ENCODE measurements at places on chromosomes 16 and 17.

GRCh38 chr17:49365667-49366066, 3.6 kb upstream of the ZNF652 start:
- DNase-seq = peak; percentile 22

DNA sequence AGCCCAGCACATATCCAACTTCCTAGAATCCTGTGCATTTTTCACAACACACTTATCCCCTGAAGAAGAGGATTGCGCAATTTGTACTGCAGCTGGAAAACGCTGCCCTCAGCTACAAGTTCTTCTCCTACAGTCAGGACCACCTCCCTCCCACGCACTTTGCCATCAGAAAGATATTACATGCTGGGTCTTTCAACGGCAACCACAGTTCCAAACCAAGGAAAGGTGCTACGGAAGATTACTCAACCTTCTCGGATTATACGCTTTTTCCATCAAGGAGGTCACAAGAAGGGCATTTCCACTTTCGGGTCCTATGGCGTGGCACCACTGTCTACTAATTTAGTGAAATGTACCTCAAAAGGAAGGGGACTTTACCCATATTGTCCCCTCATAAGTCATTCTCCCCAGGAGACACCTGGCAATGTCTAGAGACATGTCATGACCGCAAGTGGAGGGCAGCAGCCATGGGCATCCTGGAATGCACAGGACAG, 35.2 kb downstream of the USP7 start:
- peak; percentile 57 for DNase-seq

DNA sequence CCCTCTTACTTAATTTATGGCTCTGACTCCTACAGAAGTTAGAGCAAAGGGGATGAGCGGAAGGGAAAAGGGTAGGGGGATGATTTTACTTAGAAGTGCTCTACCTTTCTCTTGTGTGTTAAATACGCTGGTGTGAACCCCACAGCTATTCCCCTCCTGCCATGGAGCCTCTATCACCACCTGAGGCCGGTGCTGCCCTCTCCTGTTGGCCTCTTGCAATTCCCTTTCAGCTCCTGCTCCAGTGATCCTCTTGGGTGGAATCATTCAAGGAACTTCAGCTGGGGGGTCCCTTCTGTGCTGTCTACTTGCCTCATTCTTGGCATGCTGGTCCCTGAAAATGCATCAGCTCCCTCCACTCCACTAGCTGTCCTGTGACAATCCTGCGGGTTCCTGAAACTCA, 41.8 kb upstream of the CDH8 start:
- DNase-seq = no peak

- DNase-seq = no peak
Measured at GRCh38 chr17:78572239-78573205, 4.7 kb downstream of the DNAH17 start.

DNA sequence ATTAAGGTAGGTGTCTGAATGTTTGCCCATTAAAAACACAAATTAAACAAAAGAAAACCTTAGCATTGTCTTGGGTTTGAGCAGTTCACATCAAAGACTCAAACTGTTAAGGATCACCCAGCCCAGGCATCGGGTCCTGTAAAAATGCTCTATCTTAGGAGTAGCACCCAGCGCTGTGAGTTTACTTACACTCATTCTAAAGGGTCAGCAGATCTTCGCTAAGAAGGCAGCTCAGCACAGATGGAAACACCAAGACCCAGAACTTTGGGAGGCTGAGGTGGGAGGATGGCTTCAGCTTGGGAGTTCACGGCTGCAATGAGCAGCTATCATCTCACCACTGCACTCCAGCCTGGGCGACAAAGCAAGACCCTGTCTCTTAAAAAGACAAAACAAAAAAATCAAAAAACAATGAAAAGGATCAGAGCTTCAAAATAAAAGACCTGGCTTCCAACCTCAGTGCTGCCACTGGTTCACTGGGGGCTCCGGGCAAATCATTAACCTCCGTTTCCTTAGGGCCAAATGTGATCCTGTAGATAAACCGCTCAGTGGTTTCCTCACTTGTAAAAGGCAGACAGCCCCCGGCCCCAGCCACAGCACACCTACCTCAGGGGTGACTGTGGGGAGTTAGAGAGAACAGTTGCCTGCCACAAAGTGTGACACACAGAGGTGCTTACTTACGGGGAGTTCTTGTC, 11.1 kb downstream of the COG1 start:
- DNase-seq = peak; percentile 37

DNA sequence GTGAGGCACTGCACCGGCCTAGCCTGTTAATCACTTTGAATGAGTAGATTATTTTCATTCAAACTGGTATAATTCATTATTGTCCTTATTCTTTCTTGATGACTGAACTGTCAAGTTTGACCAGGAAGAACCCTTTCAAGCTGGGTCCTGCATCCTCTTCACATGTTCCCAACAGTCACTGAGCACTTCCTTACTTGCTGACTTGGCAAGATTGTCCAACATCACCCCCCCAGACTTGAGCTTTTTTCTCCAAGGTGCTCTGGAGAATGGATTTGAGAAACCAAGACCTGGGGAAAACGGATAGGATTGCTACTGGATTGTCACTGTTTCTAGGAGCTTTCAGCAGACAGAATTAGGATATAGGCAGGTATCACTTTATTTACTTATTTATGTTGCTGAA, 55.1 kb upstream of the GSG1L start:
- no peak for DNase-seq

GRCh38 chr16:2515180-2515851, 1.6 kb downstream of the ATP6V0C start:
- DNase-seq = no peak

DNA sequence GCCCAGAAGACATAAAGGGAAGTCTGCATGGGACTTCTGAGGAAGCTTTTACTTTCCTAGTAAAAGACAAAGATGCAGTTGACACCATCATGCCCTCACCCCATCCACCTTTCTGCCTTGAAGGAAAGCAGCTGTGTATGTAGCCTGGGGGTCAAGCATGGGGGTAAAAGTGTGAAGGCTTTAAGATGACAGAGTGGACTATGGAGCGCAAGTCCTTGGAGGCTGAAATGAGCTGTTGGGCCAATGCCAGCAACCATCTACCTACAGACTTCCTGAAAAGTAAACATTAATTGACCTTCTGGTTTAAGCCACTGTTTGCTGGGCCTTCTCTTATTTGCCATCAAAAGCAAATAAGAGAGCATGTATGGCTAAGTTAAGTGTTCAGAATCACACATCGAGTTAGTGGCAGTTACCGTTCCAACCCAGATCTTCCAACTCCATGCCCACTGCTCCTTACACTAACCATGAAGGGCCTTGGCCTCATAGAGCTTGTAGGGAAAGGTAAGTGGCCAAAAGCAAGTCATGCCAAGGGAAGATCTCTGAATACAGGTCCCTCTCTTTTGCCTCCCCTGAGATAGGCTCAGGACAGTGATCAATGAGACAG, 30.0 kb downstream of the SLC13A5 start:
- DNase-seq = no peak

DNA sequence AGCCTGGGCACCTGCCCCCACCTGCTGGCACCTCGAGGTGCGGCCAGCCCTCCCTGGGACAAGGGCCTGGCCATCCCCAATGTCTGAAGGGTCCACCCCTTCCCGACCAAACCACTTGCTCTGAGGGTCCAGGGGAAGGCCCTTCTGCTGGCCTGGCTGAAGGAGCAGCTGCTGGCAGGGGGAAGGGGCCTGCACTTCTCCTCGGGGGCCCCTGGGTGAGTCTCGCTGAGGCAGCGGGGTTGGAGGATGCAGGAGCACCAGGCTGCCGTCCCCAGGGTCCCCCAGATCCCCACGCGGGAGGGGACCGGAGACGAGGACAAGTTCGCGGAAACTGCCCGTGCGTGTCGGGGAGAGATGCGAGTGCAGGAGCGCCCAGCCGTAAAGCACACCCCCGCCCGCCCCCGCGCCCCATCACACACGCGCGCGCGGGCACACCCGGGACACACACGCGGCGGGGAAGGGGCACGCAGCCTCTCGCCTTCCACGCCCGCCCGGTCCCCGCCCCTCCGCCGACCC, 725 bp upstream of the CACNA1H start:
- peak; percentile 49 for DNase-seq

DNA sequence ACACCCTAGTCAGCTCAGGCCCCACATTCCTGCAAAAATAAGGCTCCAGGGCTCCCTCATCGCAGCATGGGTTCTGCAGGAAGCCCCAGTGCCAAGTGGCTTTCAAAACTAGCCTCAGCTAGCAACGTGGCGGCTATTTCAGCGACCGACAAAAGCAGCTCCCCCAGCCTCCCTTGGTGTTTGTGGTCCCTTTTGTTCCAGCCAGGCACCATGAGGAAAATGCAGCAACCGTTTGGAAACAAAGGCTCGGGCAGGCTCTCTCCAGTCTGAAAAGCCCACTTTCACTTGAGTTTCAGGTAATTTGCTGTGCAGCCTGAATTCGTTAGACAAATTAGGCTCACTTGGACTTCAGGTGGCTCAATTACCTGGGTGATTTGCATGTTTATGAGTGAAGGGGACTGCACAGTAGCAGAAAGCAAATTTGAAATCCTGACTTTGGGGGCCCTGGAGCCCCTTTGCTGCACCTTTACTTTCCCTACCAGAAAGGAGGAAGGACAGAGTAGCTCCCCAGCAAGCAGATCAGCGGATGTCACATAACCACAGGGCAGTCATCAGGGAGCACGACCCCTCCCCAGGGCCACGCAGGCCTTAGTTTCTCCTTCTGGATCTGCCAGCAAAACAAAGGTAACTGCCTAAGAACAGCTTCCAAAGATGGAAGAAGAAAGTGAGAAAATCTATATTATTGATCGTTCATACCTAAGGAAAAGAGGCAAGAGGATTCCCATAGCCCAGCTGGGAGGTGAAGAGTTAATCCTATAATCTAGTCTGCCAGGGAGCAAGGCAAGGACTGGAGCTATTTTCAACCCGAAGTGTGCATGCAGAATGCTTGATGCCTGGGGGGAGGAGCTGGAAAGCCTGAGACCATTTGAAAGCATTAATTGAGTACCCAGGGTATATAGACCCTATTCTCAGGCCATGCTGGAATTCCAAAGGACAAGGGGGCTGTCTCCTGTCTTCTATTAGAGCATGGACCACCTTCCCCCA, 143.1 kb upstream of the SDK2 start:
- no peak for DNase-seq
